ENCODE measurements at places on chromosomes 11 and 22.

GRCh38 chr11:93493252-93493897 lies 49.8 kb downstream of the SMCO4 start:
- DNase-seq, result no peak

- DNase-seq, result no peak
These were observed 173.2 kb upstream of the SORL1-AS1 start for GRCh38 chr11:121625777-121626506.

GRCh38 chr11:42967653-42968052 lies 344.1 kb upstream of the API5 start:
- no peak for DNase-seq

GRCh38 chr11:98531576-98531975 lies 489.2 kb upstream of the CNTN5 start:
- DNase-seq, result no peak
